ENCODE measurements at places on chromosomes 6 and 20. TPM values are rescaled to one million over a fixed set of nuclear protein-coding genes. Genes with fewer than 3 reads are reported as not detected.

The RNGTT gene
- total RNA-seq: 10.5 TPM

The STX11 gene
- 1.6 TPM for total RNA-seq

The CHD6 gene
- total RNA-seq: 45.0 TPM

The ABCF1 gene
- 70.5 TPM for total RNA-seq

The SLC26A8 gene
- total RNA-seq: not detected

The L3MBTL3 gene
- 19.7 TPM for total RNA-seq

The SLC35F1 gene
- not detected for total RNA-seq

The FAXC gene
- total RNA-seq: 3.1 TPM

The JPH2 gene
- 16.5 TPM for total RNA-seq

- no peak for DNase-seq
Observed at GRCh38 chr20:63442100-63442493, 30.4 kb downstream of the KCNQ2 start.

GRCh38 chr6:80940571-80940970 lies 811.9 kb downstream of the TENT5A start:
- no peak for DNase-seq

- no peak for DNase-seq
Observed at GRCh38 chr6:157707576-157707975, 115.5 kb upstream of the SNX9 start.

GRCh38 chr6:88013554-88013953 lies 34.1 kb upstream of the SPACA1 start:
- no peak for DNase-seq

GRCh38 chr20:60095456-60095855 lies 137.2 kb downstream of the CDH26 start:
- no peak for DNase-seq

GRCh38 chr6:90288404-90288803 lies 8.2 kb downstream of the BACH2 start:
- DNase-seq: no peak

DNA sequence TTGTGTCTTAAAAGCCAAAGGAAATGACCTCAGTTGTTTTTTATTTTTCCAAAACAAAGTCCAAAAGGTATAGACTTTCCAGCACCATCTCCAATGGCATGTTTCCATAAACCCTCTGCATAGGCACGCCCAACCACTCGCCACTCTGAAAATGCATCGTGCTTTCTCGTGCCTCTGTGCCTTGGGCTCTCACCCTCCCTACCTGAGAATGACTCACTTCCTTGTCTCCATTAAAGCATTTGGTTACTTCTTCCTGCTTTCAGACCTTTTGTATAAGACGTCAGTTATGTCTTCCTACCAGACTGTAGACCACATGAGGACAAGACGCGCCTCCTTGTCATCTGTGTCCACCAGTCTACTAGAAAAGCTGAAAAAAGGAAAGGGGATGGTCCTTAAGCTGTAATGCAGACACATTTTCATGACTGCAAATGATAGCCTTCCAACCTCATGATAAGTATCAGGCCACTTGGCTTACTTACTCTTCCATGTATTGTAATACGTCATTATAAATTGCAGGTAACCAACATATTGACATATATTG lies 61.2 kb upstream of the CDYL start:
- peak; percentile 34 for DNase-seq

- DNase-seq: no peak
Observed at GRCh38 chr20:20060234-20060998, 8.1 kb downstream of the CFAP61 start.

DNA sequence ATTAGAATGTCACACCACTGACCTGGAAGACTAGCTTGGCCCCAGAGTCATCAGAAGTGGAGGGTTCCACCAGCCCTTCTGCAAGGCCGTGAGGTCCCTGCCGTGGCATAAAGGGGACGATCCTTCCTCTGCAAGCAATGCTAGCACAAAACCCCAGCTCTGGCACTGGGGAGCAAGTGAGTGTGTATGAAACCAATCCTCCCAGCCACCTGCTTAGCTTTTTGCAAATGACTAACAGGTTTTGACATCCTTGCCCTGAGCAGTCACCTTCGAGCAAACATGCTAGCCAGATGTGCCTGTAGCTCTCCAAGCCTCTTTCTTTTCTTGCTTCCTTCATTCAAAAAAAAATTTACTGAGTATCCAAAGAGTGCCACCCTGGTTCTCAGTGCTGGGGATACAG lies 8.6 kb downstream of the SULF2 start:
- no peak for DNase-seq

DNA sequence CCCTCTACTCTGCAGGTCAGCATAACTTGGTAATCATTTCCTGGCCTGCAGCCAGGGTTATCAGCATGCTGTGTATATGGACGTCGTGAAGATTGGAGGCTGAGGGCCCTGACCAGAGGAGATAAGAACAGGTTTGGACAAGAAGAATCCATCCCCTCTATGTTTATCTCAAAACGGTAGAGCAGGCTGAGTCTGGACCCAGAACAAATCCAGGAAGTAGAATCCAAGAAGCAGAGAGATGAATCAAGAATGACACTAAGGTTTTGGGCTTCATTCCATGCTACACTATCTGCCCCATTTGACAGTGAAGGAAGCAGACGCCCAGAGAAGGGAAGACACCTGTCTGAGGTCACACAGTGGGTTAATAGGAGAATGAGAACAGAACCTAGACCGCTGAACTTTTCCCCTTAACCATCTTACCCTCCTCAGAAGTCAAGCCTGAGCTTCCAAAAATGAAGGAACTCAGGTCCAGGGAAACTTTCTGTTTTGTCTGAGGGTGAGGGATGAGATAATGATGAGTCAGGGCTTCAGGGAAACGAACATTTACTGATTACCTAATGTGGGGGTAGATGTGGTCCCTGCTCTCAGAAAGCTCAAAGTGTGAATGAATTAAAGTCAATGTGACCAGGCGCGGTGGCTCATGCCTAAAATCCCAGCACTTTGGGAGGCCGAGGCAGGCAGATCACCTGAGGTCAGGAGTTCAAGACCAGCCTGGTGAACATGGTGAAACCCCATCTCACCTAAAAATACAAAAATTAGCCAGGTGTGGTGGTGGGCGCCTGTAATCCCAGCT lies 9.4 kb upstream of the COMMD7 start:
- DNase-seq: no peak

- no peak for DNase-seq
Observed at GRCh38 chr6:163739966-163740365, 325.4 kb downstream of the QKI start.

DNA sequence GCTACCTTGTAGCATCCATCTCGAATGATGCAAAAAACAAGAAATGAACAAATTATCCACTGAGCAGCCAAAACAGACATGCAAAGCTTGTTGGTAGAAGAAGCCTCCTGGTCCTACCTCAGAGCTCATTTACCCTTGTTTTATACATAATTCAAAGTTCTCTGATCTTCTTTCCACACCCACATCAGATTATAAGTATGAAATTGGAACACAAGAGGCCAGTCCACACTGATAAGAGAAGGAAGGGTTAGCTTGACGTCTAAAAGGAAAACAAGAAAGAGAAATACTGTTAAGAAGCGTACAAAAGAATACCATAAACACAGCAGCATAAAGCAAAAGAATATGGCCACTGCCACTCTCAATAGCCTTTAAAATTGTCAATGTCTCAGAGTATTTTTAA lies 49.7 kb downstream of the FAM83B start:
- no peak for DNase-seq

DNA sequence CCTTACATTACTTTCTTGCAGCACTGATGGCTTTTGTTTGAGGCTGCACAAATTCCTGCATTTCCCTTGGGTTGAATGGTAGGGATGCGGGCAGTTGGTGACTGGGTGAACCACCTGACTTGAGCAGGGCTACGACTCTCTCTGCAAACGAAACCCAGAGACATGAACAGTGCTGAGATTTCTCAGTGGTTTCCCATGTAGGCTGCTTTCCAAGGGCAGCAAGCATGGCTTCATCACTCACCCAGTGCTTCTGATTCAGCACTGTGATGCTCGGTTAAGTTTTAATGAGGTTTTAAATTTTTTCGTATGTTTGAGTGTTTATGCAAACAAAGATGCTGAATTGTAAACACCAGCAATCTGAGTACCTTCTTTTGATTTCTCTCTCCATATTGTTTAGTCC lies 127.2 kb downstream of the MTHFD1L start:
- no peak for DNase-seq

GRCh38 chr6:52108128-52108527 lies 20.7 kb upstream of the PKHD1 start:
- no peak for DNase-seq

DNA sequence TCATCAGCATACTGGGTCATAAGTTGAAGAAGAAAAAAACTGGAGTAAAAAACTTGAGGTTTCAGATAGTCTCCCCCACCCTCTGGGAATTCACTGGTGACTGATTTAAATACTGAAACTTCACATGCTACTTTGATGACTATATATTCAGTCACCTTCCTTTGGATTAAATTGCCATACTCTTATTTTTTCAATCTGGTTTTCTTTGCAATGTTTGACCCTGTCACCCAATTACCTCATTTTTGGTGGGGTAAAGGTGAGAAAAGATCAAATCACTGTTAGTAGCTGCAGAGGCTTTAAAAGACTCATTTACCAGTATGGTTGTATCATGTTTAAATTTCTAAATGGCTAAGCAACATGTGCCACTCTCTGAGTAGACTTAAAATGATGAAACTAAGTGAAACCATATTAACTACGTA lies 862.7 kb upstream of the FLRT3 start:
- no peak for DNase-seq

- no peak for DNase-seq
Observed at GRCh38 chr6:143859891-143860660, 4.2 kb upstream of the ZC2HC1B start.

- no peak for DNase-seq
Observed at GRCh38 chr20:54062812-54063280, 7.5 kb downstream of the BCAS1 start.

DNA sequence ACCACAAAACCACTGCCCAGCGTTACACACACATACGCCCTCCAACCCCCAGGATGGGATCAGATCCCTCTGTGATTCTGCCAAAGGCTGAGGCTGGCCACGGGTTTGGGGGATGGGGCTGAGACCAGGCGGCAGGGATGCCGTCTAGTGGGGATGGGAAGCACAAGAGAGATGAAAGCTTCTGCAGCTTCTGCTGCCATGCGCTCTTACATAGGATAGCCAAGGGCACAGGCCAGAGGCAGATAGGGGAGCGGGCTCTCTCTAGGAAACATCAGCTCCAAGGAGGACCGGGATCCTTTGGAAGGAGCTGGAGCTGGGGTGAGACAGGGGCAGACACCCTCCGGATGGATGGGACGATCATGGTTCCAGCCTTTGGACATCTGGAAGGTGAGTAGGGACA lies 18.7 kb upstream of the RIN2 start:
- peak; percentile 79 for DNase-seq

DNA sequence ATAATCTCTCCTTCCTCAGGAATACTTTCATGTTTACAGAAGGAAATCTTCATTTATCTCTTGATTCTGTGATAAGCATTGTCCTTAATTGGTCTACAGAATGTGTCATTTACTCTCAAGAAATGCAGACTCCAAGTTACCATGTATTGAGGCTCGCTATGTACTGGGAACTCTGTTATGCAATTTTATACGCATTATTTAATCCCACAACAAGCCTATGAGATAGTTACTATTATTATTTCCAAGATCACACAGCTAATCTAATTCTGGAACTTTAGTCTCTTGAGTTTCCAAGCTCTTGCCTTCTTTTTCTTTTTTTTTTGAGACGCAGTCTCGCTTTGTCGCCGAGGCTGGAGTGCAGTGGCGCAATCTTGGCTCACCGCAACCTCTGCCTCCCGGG lies 30.0 kb upstream of the RAB23 start:
- no peak for DNase-seq

- DNase-seq: no peak
Observed at GRCh38 chr20:40892642-40893041, 136.0 kb upstream of the TOP1 start.

- no peak for DNase-seq
Observed at GRCh38 chr20:60306551-60306950, 348.3 kb downstream of the CDH26 start.

- DNase-seq: no peak
Observed at GRCh38 chr20:33630507-33630906, 31.6 kb upstream of the C20orf144 start.

- no peak for DNase-seq
Observed at GRCh38 chr20:24212494-24212893, 223.9 kb upstream of the GGTLC1 start.

DNA sequence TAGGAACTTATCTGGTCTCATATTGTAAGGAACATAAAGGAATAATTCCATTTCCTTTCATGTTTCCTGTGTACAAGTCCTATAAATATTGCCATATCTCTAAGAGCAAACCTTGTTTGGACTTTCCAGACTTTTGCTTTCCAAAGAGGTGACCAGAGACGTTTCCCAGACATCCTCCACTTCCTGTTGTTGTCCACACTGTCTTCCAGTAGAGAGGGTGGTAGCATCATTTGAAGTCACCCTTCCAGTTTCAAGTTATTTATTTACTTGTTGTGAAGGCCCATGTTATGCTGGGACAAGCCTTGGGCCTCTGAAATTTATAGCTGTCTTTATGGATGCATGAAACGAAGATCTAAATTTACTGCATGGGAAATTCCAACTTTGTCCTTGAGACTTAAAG lies 10.6 kb upstream of the TGM3 start:
- no peak for DNase-seq

- DNase-seq: no peak
Observed at GRCh38 chr20:46174469-46175126, 56.5 kb downstream of the CD40 start.

DNA sequence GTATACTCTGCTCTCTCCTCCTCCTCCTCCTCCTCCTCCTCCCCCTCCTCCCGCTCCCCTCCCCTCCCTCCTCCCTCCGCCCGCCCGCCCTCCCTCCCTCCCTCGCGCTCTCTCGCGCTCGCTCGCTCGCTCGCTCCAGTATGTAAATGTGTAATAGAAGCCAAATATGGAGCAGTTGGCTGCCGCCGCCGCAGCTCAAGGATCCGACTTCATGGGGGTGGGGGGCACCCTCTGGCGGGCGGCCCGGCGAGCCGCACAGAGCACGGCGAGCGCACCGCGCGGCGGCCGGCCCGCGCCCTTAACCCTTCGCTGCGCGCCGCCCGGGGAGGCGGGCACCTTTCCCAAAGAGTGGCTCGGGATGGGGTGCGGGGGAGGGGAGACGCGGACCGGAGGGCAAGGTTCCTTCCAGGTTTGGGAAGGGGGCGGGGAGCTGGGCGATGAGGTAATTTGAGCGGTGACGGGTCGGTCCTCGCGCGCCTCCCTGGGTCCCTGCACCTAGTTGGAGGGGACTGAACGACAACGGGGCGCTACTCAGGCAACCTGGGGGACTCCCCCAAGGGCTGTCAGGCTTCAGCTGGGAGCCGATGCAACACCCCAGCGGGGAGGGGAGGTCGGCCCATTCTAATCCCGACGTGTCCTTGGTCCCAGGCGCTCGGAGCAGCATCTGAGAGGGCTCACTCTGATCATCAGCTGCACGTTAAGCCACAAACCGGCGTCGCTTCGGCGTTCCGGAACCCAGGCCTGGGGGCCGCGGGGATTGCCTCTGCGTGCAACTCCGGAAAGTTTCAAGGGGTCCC lies 409 bp upstream of the ATXN1 start:
- DNase-seq: peak; percentile 94

GRCh38 chr6:27451660-27452390 lies 21.1 kb downstream of the ZNF184 start:
- no peak for DNase-seq

All from osteocyte (in vitro differentiated cells).